ENCODE measurements at places on chromosomes 16 and 17.

GRCh38 chr17:3440451-3440850 is 6.8 kb upstream of the OR1E2 start:
- DNase-seq = no peak

GRCh38 chr16:24635900-24636610 is 93.4 kb upstream of the TNRC6A start:
- no peak for DNase-seq

DNA sequence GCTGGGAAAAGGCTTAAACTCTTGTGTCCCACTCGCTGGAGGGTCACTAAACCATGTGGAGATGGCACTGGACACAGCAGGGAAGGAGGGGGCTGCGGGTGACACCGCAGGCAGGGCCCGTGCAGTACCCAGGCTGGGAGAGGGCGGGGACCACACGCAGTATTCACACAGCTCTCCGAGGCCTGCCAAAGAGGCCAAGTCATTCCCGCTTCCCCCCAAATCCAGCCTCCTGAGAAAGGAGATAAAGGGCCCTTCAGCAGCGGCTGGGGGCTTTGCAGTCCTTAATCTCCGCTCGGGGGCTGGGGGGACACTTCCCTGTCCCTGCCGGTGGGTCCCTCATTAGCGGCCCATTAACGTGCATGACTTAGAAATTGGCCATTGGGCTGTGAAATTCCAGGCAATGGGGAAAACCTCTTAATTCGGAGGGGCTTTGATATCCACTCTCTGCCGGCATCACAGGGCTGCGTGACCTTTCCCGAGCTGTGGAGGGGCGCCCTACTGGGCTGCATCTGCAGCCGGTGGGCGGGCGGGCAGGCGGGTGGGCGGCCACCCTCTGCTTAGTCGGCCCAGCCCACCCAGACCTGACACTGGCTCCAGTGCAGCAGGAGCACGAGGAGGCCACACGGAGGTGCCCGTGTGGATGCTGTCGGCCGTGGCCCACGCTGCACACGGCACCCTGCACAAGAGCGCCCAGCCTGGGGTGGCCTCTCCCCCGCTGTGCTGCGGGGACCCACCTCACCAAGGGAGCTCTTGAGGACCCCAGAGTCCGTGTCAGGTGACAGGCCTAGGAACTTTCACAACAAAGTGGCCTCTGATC is 2.6 kb upstream of the SLC38A8 start:
- no peak for DNase-seq

DNA sequence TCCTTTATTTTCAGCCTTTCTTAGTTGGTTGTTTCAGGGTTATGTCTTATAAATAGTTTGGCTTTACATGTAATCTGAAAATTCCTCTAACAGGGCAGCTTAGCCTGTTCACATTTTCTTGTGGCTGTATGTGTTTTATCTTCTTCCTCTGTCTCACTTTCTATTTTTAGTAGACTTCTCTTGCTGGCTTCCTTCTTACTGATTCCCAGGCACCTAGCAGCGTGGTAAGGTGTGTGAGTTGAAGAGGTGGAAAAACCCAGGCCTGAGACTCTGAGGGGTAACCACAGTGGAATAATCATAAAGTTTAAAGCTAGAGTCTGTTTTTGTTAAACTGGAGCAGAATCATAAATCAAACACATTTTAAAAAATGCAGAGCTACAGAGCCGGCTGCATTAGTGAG is 190.9 kb downstream of the LGALS9B start:
- no peak for DNase-seq

DNA sequence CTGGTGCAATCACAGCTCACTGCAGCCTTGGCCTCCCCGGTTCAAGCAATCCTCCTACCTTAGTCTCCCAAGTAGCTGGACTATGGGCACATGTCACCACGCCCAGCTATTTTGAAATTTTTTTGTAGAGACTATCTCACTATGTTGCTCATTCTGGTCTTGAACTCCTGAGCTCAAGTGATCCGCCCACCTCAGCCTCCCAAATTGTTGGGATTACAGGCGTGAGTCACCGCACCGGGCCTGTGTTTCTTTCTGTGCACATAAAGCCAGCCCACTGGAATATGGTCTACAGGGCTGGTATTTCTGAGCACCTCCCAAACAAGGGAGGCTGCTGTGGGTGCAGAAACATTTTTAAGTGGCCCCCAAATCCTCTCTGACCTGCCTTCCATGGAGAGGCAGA is 8.4 kb downstream of the TMEM95 start:
- no peak for DNase-seq

- no peak for DNase-seq
Measured at GRCh38 chr16:4918781-4919251, 18.1 kb downstream of the PPL start.

DNA sequence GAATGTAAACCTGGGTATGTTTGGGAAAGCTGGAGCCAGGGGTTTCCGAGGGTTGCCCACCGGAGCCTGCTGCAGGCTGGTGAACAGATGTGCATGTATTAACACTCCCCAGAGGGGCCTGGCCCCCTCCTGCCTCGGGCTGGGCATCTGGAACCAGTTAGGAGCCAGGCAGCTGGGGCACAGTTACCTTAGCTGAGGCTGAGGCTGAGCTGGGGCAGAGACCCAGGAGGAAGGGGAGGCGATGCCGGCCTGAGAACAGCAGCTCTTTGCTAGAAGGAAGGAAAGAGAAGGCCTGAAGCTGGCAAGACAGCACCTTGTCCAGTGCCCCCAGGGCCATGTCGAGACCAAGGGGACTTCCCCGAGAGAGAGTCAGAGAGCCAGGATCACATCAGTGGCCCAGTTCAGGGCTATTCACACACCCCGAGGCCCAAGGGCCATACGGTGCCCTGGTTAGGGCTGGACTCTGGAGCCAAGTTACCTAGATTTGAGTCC is 65.8 kb downstream of the RMI2 start:
- no peak for DNase-seq

- DNase-seq = no peak
Measured at GRCh38 chr17:7915179-7915610, 894 bp downstream of the RNF227 start.

DNA sequence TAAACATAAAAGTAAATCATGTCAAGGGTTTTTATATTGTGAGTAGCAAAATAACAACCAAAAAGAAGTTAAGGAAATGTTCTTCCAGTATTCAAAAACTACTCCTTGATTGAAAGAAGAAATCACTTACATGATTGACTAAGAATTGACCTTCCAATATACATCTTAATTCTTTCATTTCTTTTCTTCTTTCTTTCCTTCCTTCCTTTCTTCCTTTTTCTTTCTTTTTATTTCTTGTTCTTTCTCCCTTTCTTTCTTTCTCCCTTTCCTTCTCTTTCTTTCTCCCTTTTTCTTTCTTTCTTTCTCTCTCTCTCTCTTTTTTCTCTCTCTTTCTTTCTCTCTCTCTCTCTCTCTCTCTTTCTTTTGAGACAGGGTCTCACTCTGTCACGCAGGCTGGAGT is 60.7 kb upstream of the SOX9 start:
- no peak for DNase-seq

DNA sequence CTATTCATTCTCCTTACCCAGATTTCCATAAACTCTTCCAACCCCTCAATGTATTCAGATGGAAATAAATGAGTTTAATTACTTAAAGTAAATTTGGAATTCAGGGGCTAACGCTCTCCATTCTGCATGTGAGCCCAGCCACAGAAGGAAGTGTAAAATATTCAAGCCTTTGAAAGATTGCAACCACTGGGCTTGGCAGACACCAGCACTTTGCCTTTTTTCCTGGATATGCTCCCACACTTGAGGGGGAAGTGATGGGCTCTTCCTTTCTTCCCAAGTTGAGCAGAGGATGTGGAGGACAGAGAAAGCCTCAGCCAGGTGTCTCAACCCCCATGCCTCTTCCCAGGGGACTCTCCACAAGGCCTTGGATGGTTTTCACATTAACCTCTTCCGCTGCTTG is 825.1 kb upstream of the EEF2KMT start:
- DNase-seq = no peak

DNA sequence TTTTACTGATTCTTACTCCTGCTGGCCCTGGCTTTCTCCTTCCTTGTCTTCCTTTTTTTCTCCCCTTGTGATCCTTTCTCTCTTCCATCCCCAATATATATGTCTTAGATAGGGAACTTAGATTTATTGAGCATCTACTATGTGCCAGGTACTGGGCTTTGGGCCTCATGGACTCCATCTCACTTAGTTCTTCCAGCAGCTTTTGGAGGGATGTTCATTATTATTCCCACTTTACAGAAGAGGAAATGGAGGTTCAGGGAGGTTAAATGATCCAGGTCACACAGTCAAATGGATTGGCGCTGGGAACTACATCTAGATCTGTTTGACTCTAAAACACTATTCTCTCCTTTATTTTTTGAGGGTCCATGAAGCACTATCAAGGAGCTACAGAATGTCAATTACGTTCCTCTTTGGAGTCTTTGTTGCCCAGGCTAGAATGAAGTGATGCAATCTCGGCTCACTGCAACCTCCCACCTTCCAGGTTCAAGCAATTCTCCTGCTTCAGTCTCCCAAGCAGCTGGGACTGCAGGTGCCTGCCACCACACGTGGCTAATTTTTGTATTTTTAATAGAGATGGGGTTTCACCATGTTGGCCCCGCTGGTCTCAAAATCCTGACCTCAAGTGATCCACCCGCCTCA is 19.0 kb upstream of the PRKCA start:
- no peak for DNase-seq

GRCh38 chr16:54409982-54410381 is 123.4 kb upstream of the IRX3 start:
- DNase-seq = no peak

GRCh38 chr16:14310519-14310991 is 239.4 kb downstream of the MRTFB start:
- DNase-seq = no peak

GRCh38 chr17:82222816-82223215 is 6.0 kb upstream of the SLC16A3 start:
- no peak for DNase-seq

GRCh38 chr17:58007781-58008706 is 998 bp upstream of the SRSF1 start:
- DNase-seq = no peak

GRCh38 chr17:56934280-56934679 is 20.4 kb upstream of the TRIM25 start:
- no peak for DNase-seq

- no peak for DNase-seq
Measured at GRCh38 chr16:85650844-85651628, 37.7 kb downstream of the GINS2 start.

DNA sequence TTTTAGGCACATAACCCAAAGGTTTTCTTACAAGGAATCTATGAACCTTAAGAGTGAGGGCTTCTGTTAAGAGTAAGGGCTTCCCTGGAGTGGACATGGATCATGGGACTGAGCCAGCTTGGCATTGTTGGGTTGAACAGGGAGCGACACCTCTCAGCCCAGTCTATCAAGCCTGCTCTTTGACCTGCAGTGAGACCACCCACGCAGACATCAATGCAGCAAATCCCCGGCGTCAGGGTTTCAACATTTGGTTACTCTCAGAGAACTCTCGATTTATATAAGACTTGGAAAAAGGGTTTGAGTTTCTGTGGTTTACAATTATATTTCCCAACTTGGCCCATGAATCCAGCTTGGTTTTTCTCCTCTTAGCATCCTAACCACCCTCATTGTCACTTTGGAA is 299.9 kb downstream of the WWOX start:
- DNase-seq = no peak

DNA sequence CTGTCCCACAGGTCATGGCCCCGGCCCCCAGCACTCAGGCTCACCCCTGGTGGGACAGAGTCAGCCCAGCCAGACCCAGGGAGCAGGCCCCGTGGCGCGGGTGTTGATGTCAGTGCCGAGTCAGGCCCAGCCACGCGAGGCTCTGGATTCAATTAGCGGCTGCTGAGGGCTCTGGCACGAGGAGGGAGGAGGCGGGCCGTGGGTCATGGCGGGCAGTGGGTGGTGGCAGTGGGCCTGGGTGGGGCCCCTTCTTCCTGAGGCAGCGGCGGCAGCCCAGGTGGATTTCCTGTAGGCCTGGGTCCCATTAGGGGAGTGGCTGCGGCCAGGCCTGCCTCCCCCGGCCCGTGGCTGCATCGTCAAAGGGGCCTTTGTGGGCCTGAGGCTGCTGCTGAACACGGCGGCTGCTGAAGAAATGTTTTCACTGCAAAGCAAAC is 12.9 kb downstream of the VASN start:
- no peak for DNase-seq

GRCh38 chr17:50169881-50170459 is 4.2 kb downstream of the SGCA start:
- DNase-seq = no peak

- no peak for DNase-seq
Measured at GRCh38 chr17:67619555-67619954, 98.2 kb upstream of the NOL11 start.

- DNase-seq = no peak
Measured at GRCh38 chr17:44352828-44353671, 7.9 kb downstream of the GRN start.

DNA sequence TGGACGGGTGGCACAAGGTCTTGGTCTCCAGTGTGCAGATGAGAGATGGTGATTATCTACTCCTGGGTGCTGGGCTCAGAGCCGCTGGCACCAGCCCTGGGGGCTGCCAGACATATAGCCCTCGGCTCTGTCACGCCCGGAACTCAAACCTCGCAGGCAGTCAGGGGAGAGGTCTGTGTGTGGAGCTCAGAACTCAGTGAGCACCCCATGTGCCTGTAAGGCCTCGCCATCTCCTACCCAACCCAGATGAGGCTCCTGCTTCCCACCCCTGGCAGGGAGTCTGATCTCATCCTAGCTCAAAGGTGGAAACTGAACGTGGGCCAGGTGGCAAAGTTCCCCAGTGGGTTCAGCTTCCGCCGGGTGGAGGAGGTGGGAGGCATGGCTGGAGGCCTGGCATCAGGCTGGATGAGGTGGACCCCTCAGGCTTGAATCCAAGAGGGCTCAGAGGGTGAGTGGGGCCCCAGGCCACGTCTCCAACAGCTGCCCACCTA is 22.6 kb upstream of the NPTX1 start:
- no peak for DNase-seq

- no peak for DNase-seq
Measured at GRCh38 chr16:76428858-76429257, 151.7 kb downstream of the CNTNAP4 start.

All from stimulated activated CD8-positive, alpha-beta memory T cell treated with anti-CD3 and anti-CD28 coated beads, Interleukin-7, amount 100 ng/mL, for 4 hours (primary cell).